Gastroesophageal sphincter (tissue), 4 donors: ENCODE measurements at places on chromosomes 11 and 22. TPM values are rescaled to one million over a fixed set of nuclear protein-coding genes. Genes with fewer than 3 reads are reported as not detected.

DNA sequence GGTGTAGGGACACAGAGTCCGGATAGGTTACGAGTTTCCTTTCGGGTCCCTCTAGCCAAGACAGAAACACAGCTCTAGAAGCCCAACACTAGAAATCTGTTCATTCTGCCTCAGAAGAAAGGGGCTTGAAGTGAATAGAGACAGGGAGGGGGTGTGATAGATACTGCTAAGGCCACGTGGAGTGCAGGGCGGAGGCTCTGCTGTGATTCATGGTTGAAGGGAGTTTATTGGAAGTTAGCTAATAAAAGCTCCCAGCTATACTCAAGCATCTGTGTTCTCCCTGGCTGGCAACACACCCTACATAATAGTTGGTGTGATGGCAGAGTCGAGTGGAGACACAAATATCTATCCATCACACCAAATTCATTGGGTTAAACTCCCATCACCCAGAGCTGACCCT lies 337.4 kb downstream of the CADM1 start:
- ATAC-seq = no peak

GRCh38 chr11:69382131-69383128 lies 88.5 kb downstream of the MYEOV start:
- ATAC-seq = peak; percentile 51

DNA sequence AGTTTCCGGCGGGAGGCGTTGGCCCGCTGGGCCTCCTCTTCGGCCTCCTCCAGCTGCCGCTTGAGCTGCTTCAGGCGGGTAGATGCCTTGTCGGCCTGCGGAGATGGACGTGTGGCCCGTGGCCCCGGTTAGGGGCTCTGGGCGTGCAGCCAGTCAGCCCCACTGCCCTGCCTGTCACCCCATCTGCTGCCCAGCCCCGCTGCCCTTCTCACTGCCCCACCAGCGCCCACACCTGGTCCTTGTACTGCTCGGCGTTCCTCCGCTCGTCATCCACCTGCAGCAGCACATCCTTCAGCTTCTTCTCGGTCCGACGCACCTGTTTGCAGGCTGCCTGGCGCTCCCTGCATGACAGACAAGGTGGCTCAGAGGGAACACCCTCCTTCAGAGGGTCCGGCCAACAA lies 31.2 kb downstream of the APOL1 start:
- no peak for ATAC-seq

- no peak for ATAC-seq
Observed at GRCh38 chr11:8320076-8320475, 56.4 kb upstream of the LMO1 start.

DNA sequence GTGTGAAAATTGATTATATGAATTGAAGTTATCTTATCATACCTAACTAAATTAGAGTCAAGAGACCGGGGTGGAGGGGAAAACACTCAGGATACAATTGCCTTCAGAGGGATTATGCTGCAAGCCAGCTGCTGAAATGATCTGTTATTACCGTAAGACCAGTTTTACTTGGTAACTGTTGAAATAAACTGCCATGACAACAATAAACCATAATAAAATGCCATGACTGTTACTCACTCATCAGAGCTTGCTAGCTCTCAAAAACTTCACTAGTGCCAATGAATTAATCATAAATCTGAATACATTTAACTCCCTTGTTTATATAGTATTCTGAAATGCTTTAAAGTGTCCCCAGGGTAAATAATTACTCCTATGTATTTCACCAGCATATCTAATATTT lies 68.2 kb downstream of the CASP12 start:
- ATAC-seq = no peak

The OR5T3 gene
- not detected for total RNA-seq

The ME3 gene
- total RNA-seq = 47.8 TPM

The MYOD1 gene
- not detected for total RNA-seq

The APOL6 gene
- total RNA-seq = 10.4 TPM

The RTN4RL2 gene
- 0.27 TPM for total RNA-seq

The PHOX2A gene
- 0.89 TPM for total RNA-seq
